ENCODE measurements at places on chromosomes 11 and 22. TPM values are rescaled to one million over a fixed set of nuclear protein-coding genes. Genes with fewer than 3 reads are reported as not detected.

DNA sequence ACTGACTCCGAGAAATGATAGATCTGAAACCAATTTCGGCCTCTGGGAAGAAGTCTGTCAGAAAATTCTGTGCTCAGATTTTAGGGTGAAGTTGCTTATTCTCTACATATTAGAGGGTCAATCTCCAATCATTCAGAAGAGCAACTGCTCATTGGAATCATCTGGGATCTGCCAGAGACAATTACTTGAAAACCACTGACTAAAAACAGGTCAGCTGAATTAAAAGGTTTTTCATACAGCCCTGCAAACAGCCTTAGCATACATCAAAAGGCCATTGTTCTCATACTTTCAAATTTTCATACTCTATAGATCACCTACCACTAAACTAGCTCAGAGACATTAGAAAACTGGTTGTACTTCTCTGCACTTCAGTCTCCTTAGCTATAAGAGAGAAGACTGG, 289.7 kb upstream of the PITPNB start:
- no peak overlapping the region for H3K4me3 ChIP-seq
- H3K27me3 ChIP-seq: no peaks in the 10 kb centered on the region
- peaks cover 5% of the 10 kb centered on the region for H3K4me1 ChIP-seq
- no peak for DNase-seq
- H3K27ac ChIP-seq: no peak overlapping the region
- H3K36me3 ChIP-seq: peaks cover 20% of the 10 kb centered on the region

DNA sequence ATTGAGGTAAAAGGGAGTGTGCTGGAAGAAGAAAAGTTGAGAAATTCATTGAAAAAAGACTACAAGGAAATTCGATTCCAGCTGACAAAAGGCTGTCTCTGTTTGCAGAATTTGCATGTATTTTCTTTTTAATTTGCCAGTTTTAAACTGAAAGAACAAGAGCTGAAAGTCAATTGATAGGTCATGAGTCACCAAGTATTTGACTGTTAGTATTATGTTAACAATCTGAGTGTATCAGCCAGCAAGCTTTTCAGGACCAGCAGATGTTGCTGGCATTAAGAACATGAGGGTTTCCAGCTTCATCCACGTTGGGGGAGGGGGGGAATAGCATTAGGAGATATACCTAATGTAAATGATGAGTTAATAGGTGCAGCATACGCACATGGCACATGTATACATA, 726.7 kb downstream of the METTL15 start:
- no peak for DNase-seq
- no peaks in the 10 kb centered on the region for H3K27me3 ChIP-seq
- H3K4me3 ChIP-seq: no peak overlapping the region
- peaks cover 11% of the 10 kb centered on the region for H3K4me1 ChIP-seq

DNA sequence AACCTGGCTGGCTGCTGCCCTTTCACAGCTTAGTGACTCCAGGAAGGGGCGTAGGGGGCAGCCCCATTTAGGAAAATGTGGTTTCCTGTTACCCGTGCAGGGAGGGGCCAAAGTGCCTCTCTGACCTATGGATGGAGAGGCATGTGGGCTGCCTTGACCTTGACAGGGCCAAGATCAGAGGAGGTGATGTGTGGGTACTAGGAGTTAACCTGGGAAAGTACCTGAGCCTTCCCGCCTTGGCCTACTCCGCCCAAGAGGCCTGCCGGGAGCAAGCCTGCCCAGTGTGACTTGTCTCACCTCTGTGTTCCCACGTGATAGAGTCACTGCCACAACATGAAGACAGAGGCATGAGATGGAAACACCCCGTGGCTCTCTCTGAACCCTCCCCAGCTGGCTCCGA, 33.4 kb downstream of the GRAMD4 start:
- no peaks in the 10 kb centered on the region for H3K27me3 ChIP-seq
- H3K4me3 ChIP-seq: no peak overlapping the region
- no peak for DNase-seq
- peaks cover 12% of the 10 kb centered on the region for H3K4me1 ChIP-seq
- H3K36me3 ChIP-seq: no peaks in the 10 kb centered on the region
- no peak overlapping the region for H3K27ac ChIP-seq

- H3K4me1 ChIP-seq: peaks cover 39% of the 10 kb centered on the region
- DNase-seq: no peak
- H3K4me3 ChIP-seq: no peak overlapping the region
- peaks cover 9% of the 10 kb centered on the region for H3K27me3 ChIP-seq
Observed at GRCh38 chr11:86571273-86571948, 101.0 kb downstream of the ME3 start.

DNA sequence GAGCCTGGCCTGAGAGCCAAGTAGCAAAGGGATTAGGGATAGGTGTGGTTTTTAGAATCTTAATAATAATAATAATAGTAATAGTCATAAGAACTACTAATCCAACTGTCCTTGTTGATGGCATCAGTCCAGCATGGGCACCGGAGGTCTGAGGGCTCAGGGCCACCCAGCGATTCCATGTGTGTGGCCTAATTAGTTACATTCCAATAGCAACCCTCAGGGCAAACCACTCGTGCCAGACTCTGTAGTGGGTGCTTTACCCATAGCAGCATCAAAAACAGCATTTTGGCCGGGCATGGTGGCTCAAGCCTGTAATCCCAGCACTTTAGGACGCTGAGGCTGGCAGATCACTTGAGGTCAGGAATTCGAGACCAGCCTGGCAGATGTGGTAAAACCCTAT, 19.0 kb upstream of the MYH9 start:
- no peaks in the 10 kb centered on the region for H3K27me3 ChIP-seq
- no peak for DNase-seq
- H3K36me3 ChIP-seq: no peaks in the 10 kb centered on the region
- no peak overlapping the region for H3K4me3 ChIP-seq

DNA sequence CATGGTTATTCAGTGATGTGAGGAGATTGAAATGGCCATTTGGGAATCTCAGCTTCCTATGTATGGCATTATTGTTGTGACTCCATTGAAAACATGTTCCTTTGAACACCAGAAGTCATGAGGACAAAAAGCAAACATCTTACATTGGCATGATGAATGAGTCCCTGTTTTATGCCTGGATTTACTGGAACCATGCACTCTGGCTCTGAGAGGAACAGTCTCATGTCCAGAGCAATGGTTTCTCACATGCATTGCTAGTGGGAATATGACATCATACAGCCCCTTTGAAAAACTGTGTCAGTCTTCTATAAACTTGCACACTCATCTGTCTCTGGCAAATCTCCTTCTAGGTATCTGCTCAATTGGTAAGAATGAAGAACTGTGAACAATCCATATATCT, 3.4 kb upstream of the KDM4F start:
- no peak overlapping the region for H3K4me3 ChIP-seq
- no peak overlapping the region for H3K27ac ChIP-seq
- no peaks in the 10 kb centered on the region for H3K4me1 ChIP-seq
- H3K27me3 ChIP-seq: peaks cover 51% of the 10 kb centered on the region
- DNase-seq: no peak
- no peaks in the 10 kb centered on the region for H3K36me3 ChIP-seq

DNA sequence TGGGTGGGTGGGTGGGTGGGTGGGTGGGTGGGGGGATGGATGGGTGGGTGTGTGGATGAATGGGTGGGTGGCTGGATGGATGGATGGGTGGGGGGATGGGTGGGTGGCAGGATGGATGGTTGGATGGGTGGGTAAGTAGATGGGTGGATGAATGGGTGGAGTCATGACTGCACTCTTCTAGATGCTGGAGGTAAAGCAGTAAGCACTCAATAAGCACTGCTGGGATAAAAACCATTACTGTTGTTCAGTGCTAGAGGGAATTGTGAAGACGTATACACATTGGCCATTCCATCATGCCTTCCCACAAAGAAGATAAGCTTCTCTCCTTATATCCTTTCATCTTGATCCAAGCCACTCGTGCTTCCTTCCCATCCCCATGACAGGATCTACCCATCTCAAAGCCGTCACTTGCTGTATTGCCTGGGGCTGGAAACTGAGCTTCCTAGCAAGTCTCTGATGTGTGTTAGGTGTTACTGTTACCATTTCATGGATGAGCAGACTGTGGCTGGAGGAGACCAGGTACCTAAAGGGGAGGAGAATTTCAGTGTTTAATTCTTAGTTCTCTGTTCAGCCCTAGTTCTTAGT, 74.8 kb downstream of the MICAL2 start:
- no peaks in the 10 kb centered on the region for H3K36me3 ChIP-seq
- peaks cover 35% of the 10 kb centered on the region for H3K4me1 ChIP-seq
- H3K27me3 ChIP-seq: no peaks in the 10 kb centered on the region
- H3K27ac ChIP-seq: no peak overlapping the region
- no peak for DNase-seq
- H3K4me3 ChIP-seq: no peak overlapping the region

- H3K27ac ChIP-seq: no peak overlapping the region
- DNase-seq: no peak
- no peak overlapping the region for H3K4me3 ChIP-seq
- H3K36me3 ChIP-seq: no peaks in the 10 kb centered on the region
Observed at GRCh38 chr11:12216671-12217374, 106.4 kb downstream of the MICAL2 start.

GRCh38 chr22:16955678-16956210, 52.3 kb downstream of the GAB4 start:
- no peak overlapping the region for H3K4me3 ChIP-seq
- no peaks in the 10 kb centered on the region for H3K36me3 ChIP-seq
- H3K4me1 ChIP-seq: no peaks in the 10 kb centered on the region
- H3K27me3 ChIP-seq: no peaks in the 10 kb centered on the region
- H3K27ac ChIP-seq: no peak overlapping the region

DNA sequence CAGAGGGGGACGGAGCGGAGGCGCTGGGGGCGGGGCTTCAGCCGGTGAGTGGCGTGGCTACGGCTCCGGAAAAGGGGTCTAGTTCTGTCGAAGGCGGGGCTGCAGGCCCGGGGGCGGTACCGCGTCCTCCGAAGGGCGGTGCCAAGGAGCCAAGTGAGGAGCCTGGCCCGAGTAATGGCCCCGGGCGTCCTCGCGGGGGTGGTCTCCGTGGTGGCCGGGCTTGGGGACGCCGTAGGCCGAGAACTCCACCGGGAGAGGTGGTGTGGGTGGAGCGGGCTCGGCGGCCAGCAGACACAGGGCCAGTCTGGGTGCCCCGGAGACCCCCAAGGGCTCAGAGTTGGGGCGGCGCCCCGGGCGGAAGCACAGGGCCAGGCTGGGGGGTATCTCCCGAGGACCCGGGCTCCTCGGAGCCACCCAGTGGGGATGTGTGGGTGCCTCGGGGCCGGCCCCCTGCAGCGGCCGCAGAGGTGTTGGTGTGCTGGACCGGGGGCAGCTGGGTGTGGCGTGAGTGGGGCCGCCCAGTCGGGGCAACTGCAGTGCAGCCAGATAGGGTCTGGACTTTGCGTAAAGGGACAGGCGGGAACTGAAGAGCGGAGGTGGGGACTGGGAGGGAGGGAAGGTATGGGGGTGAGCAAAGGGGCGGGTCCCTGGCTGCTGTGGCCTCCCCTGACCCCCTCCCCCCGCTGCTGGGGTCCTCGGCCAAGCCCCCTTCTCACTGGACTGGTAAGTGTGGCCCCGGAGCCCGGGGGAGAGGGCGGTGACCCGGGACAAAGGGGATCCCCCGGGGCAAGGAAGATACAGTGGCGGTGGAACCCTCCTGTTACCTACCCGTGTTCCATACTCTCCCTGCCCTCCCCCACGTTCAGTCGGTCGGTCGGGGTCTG, 838 bp downstream of the FKBP2 start:
- peaks cover 26% of the 10 kb centered on the region for H3K4me1 ChIP-seq
- DNase-seq: peak; percentile 100
- H3K27ac ChIP-seq: peak overlapping the region; percentile 100
- H3K4me3 ChIP-seq: peak overlapping the region; percentile 90
- H3K27me3 ChIP-seq: no peaks in the 10 kb centered on the region

DNA sequence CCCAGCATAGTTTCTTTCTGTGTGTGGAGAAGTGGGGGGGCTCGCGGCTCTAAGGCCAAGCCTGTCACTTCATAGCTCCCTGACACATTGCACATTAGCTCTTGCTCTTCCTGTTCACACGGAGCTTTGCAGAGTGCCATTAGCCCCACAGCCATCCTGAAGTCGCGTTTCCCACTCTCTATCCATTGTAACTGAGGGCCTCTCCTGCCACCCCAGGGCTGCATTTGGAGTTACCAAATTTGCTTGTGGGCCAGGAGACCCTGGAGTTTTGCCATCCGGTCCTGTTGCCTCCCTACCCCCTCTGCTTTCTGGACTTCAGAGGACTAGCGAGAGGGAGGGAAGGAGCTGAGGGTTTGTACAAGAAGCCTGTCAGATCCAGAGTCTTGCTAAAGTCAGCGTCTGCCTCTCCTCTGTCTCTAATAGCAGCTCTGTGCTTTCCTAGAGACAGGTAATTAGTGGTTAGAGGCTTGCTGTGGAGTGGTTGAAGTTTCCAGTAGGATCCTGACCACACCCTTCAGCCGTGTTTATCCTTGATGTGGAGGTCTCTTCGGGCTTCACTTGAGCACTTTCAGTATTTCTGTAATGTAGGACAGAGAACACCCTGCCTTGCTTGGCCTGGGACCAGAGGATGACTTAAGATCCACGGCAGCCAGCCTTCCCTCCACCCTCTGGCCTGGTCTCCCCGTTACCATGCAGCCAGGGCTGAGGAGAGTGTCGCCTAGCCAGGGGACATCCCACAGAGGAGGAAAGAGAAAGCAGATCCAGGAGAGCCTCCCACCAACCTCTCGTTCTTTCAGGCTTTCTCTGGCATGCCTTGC, 14.1 kb downstream of the DCPS start:
- no peak for DNase-seq
- peaks cover 20% of the 10 kb centered on the region for H3K36me3 ChIP-seq
- peak overlapping the region; percentile 26 for H3K4me3 ChIP-seq
- no peaks in the 10 kb centered on the region for H3K27me3 ChIP-seq
- peaks cover 22% of the 10 kb centered on the region for H3K4me1 ChIP-seq

DNA sequence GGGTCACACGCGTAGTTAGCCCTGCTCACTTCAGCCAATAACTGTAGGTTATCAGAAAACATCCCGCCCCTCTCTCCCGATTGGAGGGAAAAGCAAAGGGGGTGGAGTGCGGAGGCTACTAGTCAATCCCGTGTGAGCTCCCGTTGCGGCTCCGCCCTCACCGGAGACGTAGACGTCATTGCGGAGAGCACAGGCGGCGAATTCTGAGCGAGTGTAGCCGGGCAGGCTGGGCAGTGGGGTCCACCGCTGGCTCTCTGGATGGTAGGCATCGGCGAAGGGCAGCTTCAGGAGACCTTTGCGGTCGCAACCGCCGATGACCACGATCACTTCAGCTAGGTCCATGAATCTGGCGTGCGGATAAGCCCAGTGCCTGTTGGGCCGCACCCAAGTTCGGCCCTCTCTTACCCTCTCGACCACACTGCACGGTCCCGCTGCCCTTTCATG, 4.7 kb downstream of the KLHL35 start:
- H3K4me1 ChIP-seq: peaks cover 9% of the 10 kb centered on the region
- peaks cover 7% of the 10 kb centered on the region for H3K36me3 ChIP-seq
- peak overlapping the region; percentile 10 for H3K4me3 ChIP-seq
- DNase-seq: no peak

- no peak overlapping the region for H3K4me3 ChIP-seq
- peaks cover 7% of the 10 kb centered on the region for H3K4me1 ChIP-seq
- no peak for DNase-seq
- H3K36me3 ChIP-seq: no peaks in the 10 kb centered on the region
Observed at GRCh38 chr11:134978388-134979088, 566.5 kb upstream of the B3GAT1 start.

SAA2 gene
- not detected for total RNA-seq

AQP11 gene
- total RNA-seq: 1.9 TPM

UPK3A gene
- total RNA-seq: 0.87 TPM

GGT5 gene
- total RNA-seq: 2.9 TPM

EMID1 gene
- total RNA-seq: 18.1 TPM

INS gene
- not detected for total RNA-seq

Measured in mesothelial cell of epicardium (in vitro differentiated cells).